NCI-H1105 treated with DMSO at 0.1 percent for 48 hours (cell line): ENCODE measurements at places on chromosomes 1 and 21.

DNA sequence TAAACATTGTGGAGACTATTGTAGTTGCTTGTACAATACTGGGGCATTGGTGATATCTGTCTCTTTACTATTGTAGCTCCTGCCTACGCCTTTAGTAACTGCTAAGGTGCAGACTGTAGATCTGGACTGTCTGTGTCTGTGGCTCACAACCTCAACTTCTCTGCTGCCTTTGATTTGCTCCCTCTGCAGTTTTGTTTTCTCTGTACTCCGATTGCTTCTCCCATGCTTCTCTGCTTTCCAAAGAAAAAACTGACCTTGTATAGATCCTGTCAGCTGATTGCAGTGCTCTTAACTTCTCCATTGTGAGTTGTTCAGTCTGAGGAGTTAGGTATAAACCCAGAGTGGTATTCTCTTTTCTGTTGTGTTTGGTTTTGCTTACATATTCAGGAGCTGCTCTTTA lies 15.3 kb downstream of the MAGI3 start:
- no peak for DNase-seq

DNA sequence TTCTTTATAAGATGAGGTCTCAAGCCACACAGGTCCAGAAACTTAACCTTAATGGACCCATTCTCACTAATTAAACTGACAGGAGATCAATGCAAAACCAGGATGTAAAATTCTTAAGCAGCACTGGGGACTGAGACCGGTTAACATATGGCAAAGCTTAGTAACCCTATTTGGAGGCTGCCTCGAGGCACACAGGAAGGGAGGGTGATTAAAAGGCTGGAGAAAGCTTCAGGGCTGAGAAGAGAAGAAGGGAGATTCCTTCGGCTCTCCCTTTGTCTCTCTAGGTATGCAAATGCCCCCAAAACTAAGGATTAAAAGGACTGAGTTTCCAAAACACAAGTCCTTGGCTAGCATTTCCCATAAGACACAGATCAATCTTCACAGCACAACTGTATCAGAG lies 120.8 kb upstream of the DSCAM start:
- no peak for DNase-seq

GRCh38 chr1:211378844-211379243 lies 52.2 kb downstream of the TRAF5 start:
- no peak for DNase-seq

GRCh38 chr1:162560303-162561036 lies 1.1 kb upstream of the UAP1 start:
- peak; percentile 63 for DNase-seq

DNA sequence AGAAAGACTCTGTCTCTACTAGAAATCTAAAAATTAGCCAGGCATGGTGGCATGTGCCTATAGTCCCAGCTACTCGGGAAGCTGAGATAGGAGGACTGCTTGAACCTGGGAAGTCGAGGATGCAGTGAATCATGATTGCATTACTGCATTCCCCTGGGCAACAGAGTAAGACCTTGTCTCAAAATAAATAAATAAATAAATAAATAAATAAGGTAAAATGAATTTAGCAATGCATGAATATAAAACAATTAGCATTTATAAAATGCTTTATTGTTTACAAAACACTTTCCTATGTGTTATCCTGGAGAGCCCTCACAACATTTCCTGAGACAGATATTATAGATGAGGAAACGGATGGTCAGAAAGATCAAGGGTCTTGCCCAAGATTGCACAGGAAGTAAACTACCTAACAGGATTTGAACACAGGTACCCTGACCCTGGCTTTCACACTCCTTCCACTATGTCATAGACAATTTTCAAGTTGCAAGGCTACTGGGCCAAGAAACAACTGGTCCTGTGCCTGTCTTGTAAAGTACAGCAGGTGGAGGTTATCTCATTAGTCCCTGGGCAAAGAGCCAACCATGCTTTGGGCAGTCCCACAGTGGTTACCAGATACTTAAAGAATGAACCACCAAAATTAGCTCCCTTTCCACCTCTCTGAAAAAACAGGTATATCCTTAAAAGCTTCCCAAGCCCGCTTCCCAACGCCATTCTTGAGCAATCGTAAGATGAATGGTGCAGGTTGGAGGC lies 15.4 kb upstream of the VSIG8 start:
- DNase-seq, result peak; percentile 79

DNA sequence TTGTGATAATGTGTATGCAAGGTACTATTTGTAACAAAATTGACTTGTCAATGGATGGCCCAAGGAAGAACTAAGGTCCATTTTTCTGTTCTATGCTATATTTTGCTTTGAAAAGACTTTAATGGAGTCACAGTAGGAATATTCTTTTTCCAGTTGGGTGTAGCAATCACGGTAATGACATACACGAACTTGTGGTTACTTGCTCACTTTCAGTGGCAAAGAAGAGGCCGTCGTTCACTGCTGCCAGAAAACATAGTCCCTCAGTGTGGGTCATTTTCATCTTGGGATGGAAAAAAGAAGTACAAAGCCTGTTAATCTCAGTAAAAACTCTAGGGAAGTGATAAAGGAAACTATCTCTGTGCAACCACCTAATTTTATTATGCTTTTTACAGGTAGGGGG lies 47.8 kb upstream of the LAMC2 start:
- DNase-seq, result no peak

DNA sequence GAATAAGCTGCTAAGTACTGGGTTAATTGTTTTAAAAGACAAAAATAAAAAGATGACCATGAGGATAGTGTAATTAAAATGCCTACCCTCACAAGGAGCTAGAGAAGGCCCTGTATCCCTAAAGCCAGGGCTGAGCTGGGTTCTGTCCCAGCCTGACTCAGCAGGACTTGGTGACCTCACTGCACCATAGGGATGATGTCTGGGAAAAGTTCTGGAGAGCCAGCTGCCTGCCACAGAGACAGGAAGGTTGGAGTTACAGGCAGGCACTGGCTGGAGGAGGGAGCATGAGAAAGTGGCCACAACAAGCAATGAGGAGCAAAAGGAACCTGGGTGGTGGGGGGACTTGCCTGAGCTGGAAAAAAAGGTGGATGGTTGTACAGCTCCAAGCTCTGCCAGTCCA lies 5.7 kb upstream of the TNR start:
- DNase-seq, result no peak

DNA sequence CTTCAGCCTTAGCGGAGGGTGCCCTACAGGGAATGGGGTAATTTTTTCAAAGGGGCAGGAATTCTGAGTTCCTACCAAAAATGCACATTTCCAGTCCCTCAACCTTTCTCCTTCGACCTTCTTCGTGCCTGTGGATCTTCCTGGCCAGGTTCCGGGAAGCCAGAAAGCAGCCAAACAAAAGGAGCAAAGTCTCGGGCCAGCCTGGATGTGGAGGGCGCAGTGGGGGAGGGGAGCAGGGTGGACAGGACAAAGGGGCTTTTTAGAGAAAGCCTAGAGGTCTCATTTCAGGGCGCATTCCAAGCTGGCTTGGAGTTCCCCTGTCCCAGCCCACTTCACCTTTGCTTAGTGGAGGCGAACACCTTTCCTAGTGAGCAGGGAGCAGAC lies 2.9 kb upstream of the INAVA start:
- DNase-seq, result no peak

DNA sequence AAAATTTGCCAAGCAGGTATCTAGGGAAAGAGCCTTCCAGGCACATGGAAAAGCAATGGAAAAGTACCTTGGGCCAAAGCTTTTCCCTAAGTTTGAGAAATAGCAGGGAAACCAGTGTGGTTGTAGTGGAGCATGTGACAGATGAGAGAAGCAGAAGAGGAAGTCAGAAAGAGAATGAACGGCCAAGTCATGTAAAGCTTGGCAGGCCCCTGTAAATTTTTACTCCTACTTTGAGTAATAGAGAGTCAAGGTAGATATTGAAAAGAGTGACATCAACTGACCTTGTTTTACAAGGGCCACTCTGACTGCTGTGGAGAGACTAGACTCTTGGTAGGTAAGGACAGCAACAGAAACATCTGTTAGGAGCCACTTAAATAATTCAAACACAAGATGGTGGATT lies 180.9 kb upstream of the PRMT6 start:
- DNase-seq, result no peak

- no peak for DNase-seq
Measured at GRCh38 chr1:19852036-19852435, 30.2 kb upstream of the OTUD3 start.

DNA sequence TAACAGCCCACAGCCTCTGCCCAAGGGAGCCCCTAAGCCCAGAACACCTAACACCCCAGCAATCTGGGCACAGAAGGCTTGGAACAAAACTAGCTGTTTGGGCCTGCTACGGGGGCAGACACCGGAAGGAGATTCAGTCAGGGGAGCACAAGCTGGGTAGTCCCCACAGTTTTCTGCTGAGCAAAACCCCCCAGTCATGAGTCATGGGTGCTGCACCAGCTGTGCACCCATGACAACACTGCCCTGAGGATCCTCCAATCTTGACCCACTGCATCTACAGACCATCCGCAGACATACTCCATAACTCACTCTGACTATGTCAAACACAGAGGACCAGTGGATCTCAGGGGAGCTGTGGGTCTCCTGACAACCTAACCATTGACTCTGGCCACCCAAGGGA lies 105.1 kb downstream of the LRIG2 start:
- no peak for DNase-seq

- DNase-seq, result no peak
Measured at GRCh38 chr1:67683766-67684525, 1.1 kb upstream of the GADD45A start.

DNA sequence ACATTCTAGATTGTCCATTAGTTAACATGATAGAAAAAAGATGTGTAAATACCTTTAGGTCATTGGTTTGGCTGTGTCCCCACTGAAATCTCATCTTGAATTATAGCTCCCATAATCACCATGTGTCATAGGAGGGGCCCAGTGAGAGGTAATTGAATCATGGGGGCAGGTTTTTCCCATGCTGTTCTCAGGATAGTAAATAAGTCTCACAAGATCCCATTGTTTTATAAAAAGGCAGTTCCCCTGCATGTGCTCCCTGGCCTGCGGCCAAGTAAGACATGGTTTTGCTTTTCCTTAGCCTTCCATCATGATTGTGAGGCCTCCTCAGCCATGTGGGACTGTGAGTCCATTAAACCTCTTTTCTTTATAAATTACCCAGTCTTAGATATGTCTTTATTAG lies 32.5 kb upstream of the SLC44A5 start:
- DNase-seq, result peak; percentile 25

GRCh38 chr1:161094481-161094880 lies 3.7 kb upstream of the KLHDC9 start:
- DNase-seq, result no peak

DNA sequence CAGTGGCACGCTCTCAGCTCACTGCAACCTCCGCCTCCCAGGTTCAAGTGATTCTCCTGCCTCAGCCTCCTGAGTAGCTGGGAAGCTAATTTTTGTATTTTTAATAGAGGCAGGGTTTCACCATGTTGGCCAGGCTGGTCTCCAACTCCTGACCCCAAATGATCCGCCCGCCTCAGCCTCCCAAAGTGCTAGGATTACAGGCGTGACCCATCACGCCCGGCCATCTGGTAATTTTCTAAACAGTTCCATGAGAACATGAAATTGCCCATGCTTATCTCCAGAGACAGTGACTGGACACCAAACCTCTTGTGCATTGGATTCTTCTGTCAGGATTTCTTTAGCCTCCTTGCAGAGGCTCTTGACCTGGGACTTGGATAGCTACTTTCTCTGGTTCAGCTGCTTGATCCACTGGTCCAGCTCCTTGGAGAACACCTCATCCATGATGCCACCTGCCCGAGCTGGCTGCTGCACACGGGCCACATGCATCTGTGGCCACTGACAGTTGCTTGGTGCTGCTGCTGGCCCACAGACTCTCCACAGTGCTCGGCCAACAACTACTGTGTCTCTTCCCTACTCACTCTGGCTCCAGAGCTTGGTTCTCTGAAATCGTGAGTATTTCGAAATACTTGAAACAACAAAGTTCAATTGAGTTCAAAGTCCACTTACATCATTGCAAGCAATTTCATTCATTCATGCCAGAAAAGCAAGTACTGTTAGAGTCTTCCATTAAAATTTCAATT lies 40.0 kb upstream of the CTPS1 start:
- DNase-seq, result no peak

- DNase-seq, result no peak
Measured at GRCh38 chr1:192553741-192554140, 21.8 kb upstream of the RGS1 start.

DNA sequence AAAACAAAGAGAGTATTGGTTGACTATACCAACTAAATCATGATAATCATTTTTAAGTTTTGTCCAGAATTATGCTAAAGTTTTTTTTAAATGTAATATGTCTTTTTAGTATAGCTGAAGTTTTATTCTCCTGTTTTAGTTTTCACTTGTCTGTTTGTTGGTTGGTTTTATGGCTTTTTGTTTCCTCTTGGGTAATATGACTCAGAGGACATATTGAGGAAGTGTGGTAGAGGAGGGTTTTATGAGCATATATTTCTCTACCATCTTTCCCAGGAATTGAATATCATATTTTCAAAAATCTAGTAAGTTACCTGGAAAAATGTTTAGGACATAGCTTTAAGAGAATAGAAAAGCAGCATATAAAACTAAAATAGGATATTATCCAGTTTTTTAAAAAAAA lies 68.6 kb upstream of the MCOLN3 start:
- DNase-seq, result no peak

DNA sequence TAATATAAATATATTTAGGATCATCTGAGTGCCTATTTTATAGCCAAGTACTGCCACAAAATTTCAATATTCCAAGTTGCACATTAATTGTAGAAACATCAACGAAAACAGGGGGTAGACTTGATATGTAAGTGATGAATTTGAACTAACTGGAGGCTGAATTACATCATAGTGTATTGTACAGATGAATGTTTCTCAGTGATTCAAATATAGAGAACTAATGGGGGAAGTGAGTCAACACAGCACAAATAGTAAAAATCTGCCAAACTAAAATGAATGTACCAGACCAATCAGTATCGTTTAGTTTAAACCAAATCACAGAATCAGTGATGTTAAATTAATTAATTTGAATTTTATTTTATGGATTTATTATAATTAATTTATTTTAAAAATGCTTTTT lies 42.8 kb downstream of the RTCA start:
- DNase-seq, result no peak

- peak; percentile 8 for DNase-seq
Measured at GRCh38 chr1:23356471-23357137, 12.5 kb upstream of the HNRNPR start.

DNA sequence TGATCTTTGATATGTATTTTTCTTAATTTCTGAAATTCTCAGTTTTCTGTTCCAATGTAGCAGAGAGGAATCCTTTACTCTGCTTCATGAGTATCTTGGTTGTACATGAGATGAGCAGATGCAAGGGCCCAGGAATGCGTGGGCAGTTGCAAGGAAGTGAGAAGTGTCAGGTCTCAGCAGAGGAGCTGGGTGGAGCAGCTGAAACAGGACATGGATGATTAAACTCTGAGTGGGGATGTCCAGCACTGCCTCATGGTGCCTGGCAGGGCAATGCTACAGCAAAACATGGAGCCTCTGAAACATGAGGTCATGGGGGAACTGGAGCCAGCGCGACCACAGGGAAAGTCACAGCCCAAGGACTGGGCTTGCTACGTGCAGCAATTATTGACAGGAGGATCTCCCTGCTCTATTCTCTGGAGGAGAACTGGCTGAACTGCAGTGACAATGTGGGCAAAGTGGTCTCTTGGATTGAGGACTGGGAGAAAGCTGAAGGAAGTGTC lies 48.4 kb downstream of the COLGALT2 start:
- no peak for DNase-seq
